SK-MEL-5 (cell line): ENCODE measurements at places on chromosomes 2 and 18.

DNA sequence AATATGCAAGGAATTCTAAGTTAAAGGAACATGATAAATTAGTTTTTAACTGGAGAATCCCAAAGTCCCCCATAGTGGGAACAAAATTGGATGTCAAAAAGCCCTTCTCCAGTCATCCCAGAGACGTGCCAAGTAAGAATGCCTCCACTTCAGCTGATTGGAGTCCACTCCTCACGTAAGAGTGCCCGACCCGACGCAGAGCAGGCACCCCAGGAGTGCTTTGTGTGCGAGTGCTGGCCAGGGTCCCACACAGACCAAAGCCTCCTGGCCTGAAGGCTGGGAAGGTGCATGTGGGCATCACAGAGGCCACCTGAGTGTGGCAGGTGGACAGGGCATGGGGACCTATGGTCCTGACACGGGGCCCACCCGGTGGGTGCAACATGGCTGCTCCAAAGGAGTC is 183.5 kb downstream of the GLI2 start:
- no peak for DNase-seq

DNA sequence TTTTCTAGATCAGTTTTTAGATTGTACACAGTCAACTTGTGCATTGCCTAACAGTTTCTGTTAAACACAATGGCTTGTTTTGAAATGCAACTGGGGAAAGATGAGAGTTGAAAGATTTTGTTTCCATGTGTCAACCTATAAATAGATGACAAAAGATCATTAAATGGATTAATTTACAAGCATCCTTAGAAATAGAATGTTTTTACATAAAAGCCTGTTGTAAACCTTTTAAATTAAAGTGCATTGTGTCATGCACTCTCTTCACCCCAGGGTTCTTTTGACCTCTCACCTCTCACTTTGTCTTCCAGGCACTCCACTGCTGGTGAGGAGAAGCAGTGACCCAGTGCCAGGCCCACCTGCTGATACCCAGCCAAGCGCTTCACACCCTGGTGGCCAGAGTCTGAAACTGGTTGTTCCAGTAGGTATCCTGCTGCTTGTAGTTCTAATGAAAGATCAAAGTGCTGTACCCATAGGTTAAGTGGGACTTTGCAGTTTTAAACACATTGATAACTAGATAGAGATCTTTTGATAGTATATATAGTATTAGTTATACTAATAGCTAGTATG is 502.1 kb downstream of the PARD3B start:
- DNase-seq = no peak

GRCh38 chr2:854460-854859 is 96.2 kb upstream of the SNTG2 start:
- peak; percentile 58 for DNase-seq

DNA sequence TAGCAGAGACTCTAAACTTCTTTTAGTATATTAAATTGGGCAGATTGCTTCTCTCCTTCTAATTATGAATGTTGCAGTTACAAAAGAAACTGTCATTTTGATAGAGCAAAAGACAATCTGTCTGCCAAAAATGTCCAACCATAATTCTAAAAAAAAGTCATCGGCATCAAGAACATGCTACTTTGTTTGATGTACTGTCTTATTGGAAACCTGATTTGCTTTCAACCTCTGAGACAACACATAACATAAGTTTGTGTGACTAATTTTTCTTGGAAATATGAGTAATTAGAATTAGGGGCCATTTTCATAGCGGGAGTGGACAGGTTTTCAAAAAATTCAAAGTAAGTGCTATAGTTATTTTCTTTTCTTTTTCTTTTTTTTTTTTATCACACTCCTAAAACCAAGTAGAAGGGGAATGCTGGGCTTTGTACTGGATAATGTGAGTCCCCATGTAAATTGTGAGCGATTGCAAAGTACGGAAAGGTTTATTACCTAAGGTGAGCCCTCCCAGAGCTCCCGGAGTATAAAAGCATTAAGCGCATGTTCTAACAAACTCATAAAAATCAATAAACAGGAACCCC is 59.1 kb downstream of the ZEB2 start:
- DNase-seq = no peak

DNA sequence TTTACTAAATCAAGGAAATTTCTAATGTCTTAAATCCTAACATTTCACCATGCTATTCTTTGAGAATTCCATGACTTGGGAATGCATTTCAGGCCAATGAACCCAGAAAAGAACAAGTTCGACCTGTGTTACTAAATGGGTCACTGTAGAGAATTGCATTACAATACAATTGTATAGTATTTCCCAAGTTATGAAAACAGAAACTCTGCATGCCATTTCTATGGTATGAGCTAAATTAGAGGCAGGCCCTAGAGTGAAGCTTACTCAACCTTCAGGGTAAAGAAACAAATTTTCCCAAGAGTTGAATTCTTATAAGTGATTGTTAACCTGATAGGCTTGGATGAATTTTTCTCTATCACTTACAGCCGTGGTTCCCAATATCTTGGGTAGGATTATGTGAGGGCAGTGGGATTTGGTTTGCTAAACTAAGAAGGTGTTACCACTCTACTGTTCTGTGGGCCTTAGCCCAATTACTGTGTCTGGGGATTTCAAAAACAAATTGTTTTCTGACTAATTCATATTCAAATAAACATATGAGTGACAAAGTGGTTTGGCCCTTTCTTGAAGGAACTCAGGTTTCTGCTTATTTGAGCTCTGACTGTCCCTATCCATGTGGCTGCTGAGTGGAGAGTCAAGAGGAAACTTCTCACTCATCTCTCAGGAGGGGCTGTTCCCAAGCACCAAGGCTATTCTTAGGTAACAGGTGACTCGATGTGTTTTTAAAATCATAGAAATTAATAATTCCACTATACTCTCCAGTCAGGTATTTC is 11.2 kb upstream of the SERPINB7 start:
- no peak for DNase-seq

GRCh38 chr2:239274391-239275043 is 126.3 kb downstream of the HDAC4 start:
- peak; percentile 84 for DNase-seq

DNA sequence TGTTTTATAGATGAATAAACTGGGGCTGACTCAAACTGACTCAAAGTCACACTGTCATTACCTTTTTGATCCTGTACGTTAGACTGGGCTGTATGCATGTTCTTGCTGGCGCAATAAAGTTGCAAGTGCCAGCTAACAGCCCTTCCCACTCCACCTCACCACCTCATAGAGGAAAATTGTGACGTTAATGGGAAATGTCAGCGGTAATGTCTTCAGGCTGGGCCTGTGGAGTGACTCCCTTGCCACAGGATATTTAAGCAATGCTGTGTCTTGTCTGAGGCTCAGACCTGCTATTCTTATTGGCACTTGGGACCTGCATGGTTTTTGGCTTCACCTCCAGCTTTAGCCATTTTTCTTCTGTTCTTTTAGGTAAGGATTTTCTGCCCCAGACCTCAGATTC is 25.2 kb upstream of the CASP10 start:
- DNase-seq = peak; percentile 72

DNA sequence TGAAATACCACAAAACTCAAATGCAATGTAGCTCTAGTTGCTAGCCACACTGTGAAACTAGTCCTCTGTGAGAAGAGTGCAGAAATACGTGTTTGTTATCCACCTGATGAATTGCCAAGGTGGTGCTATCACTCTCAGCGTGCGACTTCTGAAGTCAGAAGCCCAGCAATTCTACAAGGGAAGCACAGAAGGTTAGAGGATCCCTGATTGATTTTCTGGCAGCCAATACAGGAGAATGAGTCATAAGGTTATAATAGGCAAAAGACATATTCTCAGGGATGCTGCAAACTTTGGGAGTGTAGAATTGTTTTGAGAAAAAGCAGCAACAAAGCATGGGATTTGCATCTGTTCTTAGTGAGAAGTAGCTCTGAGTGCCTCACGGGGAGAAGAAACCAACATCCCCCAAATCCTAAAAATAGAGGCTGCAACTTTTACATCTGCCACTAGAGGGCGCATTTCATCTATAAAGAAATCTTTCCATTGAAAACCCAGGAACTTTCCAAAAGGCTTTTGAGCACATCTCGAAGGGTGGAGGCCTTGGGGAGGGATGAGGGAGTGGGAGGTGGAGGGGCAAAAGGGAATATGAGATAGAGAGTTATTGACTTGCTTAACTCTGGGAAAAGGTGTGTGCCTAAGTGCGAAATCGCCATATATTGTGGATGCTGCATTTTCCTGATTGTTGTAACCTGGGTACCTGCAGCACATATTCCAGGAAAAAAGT is 78.0 kb downstream of the TMEM182 start:
- DNase-seq = peak; percentile 67

DNA sequence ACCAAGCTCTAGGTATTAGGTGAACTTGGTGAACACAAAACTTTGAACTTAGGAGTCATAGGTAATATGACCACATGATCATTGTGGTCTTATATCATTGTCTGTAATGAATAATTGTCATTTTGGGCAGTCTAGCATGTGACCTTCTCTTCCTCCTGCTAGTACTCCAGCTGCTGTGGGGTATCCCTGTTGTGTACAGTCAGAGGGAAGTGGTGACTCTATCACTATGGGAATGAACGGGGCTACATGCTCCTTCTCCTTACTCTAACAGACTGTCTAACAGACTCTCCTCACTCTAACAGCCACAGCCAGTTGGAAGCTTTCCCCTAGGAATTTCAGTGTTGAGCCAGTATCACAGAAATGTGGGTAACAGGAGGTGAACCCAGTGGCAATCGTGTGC is 68.2 kb upstream of the NEDD4L start:
- DNase-seq = no peak

- no peak for DNase-seq
Observed at GRCh38 chr2:31204783-31205182, 12.5 kb downstream of the CAPN14 start.

DNA sequence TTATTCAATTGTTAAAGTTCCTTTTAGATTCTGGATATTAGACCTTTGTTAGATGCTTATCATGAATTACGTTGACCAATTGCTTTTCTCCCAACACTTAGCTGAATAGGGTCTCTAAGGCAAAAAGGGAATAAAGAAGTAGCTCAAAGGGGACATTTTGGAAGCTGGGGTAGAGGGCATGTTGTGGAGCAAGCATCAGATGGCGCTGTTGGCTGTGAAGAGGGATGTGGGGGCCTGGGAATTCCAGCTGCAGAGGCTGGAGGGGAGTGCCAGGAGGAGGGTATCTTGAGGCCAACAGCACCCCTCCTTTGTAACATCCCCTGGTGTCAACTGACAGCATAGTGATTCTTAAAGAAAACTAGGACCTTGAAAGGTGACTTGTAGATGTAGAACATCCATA is 198.2 kb downstream of the ADCYAP1 start:
- DNase-seq = no peak

DNA sequence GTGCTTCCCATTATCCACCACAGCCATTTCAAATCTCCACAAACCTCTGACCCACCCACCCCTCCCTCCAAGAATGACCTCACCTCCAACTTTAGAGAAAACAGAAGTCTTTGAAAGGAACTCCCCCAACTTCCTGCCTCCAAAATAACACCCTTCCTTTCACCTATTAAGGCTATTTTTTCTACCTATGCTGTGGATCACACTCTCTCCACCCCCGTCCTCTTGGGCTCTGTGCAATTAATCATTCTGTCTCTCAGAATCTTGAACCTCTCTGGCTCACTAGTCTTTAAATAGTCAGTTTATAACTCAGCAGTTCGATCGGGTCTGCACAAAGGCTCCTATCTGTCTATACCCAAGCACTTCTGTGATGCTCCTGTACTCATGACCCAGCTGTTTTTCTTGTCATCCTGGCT is 37.3 kb upstream of the XPO1 start:
- DNase-seq = no peak

DNA sequence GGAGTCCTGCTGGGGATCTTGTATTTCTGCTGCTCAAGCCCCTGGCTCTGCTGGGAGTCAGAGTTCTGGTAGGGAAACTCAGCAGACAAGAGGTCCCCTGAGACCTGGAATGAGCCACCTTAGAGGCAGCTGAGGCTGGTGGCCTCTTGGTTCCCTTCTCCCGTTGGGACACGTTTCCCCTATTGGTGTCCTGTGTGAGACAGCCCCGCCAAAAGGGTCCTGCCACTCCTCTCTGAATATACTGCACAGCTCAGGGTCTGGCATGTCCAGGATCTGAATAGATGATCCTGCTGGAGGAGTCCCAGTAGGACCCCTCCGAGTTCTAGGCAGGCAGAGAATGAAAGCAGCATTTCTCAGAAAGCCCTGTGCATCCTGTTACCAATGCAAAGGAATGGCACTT is 2.0 kb upstream of the RALB start:
- DNase-seq = no peak

DNA sequence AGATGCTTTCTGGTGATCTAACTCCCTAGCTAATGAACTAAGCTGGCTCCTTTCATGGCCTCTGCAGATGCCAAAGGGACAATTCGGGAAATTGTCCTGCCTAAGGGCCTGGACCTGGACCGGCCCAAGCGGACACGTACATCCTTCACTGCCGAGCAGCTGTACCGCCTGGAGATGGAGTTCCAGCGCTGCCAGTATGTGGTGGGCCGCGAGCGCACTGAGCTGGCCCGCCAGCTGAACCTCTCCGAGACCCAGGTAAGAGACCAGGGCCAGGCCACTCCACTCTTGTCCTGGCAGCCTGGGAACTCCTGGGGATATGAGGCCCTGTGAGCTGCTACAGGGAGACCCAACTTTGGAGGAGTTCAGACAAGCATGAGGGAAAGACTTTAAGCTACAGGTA is 14.7 kb upstream of the ATP6V1B1 start:
- no peak for DNase-seq

DNA sequence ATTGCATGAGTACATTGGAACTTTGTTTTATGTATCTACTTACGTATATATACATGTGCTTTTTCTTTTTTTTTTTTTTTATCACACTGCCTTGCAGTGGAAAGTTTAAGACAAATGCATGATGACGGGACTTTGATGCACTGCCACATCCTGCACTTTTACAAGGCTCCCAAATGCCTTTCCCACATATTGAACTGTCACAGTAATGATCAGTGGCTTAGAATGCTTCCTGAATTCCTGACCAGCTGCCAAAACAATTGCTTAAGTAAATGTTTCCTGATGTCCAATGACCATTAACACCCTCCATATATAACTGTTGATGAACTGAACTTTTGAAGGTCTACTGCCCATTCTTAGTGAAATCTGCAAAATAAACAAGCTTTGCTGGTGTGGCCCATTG is 60.2 kb downstream of the LYPD6B start:
- no peak for DNase-seq

GRCh38 chr2:74131901-74132300 is 15.8 kb downstream of the BOLA3 start:
- no peak for DNase-seq
